GM03348 (cell line): ENCODE measurements at places on chromosomes 3 and 15.

DNA sequence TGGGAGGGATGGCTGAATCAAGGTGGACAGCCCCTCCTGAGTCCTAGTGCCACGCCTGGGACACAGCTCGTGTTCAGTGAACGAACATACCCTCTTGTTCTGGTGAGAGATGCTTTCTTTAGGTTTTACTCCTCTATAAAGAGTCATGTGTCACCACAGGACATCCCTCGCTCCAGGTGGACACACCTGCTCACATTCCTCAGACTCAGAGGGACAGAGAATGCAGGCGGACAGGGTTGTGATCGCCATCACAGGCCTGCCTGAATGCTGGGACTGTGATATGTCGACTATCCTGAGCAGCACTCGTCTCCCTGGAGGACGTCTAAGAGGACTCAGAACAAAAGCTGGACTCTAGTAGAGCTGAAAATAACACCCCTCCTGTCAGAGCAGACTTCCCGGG, 96.4 kb upstream of the SNRPA1 start:
- no peak for DNase-seq

DNA sequence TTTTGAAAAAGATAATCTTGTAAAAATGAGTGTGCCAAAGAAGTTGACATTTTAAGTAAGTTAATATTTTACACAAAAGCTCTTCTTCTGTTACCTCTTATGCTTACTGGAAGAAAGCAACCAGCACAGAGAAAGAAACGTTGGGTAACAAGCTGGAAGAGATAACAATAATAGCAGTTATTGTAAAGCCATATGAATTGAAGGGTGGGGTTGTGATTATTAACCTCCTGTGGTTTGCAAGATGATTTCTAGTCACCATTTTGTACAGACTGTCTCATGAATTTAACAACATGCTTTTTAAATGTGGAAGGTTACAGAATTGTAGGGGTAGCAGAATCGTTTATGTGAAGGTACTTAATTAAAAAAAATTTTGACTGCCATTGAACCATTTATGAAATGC, 9.2 kb downstream of the RAP2B start:
- no peak for DNase-seq

GRCh38 chr15:41161336-41161735, 45.3 kb upstream of the INO80 start:
- peak; percentile 42 for DNase-seq

DNA sequence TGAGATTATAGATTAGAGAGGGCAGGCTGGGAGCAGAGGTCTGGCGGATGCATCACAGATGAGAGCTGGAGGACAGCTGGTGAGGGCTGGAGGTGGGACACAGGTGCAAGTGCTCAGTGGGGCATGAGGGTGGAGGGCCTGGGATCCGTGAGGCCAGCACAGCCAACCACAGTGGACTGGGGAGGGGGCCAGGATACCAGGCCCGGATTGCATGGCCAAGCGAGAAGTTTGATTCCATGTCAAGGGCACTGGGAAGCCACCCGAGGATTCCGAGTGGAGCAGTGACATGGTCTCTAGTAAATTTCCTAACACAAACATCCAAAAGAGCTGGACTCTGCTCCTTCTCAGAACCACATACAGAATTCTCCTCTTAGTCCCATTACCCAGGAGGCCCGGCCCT, 44.0 kb upstream of the SLC41A3 start:
- DNase-seq = no peak

- DNase-seq = no peak
Measured at GRCh38 chr3:14285548-14285925, 106.9 kb downstream of the LSM3 start.

DNA sequence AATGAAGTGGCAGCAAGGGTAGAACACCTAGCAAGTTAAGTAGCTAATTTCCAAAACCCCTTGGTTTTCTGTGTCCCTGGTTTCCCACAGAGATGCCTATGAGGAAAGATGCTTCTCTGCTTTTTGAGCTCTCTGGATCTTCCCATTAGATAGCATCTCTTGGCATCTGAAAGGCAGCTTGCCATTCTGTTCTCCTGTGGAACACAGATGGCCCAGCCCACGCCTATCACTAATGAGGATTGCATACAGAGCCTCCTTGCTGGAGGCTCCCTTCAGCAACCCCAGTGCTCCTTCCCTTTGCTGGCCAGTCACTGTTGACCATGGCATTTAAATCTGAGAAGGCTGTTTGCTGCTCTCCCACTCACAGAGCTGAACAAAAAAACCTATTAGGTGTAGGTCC, 34.4 kb upstream of the ETV5 start:
- DNase-seq = no peak

- peak; percentile 79 for DNase-seq
Measured at GRCh38 chr3:46378426-46378942, 7.7 kb downstream of the CCR5 start.

DNA sequence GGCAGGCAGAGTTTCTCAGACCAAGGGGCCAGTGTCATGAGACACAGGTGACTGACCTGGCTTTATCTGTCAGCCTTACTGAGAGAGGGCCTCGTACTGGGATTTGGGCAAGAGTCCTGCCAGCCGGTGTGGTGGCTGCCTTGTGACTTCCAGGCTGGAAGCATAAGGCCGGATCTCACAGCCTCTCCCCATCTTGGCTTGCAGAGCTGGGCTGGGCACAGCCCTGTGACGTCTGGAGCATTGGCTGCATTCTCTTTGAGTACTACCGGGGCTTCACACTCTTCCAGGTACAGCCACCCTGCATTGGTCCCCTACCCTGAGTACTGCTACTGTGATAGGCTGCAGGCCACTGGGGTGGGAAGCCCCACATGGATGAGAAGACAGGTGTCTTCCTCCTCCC, 12.1 kb downstream of the CLK3 start:
- no peak for DNase-seq

- no peak for DNase-seq
Measured at GRCh38 chr3:15887261-15887660, 89.5 kb upstream of the ANKRD28 start.

- DNase-seq = peak; percentile 47
Measured at GRCh38 chr3:50156549-50157493, 1.7 kb downstream of the SEMA3F start.

DNA sequence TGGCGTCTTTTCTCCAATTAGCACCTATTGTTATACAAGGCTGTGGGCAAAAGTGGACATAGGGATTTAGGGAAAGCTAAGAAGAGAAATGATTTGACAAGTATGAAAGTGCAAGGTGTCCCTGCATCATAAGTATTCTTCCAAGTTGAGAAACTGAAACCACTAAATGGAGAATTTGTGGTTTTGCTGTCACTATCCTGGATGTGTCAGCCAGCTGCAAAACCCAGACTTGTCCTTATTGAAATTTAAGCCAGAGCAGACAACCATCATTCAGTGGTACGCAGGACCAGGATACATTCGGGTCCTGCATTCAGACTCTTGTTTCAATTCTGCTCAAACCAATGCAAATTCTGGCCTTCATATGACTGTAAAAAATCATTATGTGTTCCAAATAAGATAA, 384.8 kb upstream of the TGFBR2 start:
- DNase-seq = no peak

DNA sequence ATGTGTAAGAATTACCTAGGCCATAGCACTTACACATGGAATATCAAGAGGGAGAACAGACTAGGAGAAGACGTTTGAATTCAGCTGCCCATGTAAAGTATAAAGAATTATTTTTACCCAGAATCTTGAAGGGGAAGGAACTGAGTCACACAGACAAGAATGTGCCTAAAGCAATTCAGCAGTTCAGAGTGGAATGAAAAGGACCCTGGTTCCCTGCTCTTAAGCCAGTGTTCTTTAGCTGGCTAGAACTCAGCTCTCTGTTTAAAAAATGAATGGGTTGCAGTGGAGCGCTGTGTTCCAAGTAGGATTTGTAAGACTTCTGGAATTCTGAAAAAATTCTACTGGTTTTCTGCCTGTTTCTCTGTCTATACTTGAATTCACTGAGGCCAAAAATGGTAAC, 440.2 kb downstream of the LPP start:
- peak; percentile 70 for DNase-seq

GRCh38 chr15:25058080-25058785, 103.4 kb downstream of the SNRPN start:
- DNase-seq = no peak

DNA sequence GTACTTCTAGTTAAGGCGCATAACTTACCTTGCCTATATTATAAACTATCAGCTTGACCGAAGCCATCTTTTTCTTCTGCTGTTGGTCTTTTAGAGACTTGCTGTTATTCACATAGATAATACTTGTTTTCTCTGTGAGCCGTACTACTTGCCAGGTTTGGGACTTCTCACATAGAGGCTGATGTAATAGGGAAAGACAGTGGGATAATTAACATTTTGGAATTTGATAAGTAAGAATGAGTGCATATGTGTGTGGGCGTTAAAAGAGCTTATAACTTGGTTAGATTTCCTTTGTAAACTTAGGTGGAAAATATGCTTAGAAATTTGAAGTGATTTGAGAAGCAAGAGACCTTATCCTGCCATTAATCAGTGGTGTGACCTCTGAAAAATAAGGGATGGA, 47.8 kb downstream of the FNDC3B start:
- DNase-seq = no peak

DNA sequence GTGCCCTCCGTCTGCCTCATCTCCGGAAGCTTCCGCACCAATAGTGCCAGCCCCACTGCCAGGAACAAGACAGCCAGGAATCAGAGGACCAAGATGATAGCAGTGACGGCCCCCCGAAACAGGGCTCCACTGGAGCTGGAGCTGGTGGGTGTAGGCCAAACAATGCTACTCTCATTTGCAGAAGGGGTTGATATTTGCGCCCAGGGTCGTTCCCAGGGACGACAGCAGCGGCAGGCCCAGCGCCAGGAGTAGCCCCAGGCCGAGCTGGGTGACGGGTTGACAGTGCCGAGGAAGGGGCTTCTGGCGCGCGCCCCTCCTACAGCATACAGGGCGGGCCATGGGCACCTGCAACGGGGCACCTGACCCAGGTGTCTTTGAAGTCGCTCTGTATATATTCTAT, 301.4 kb downstream of the CNTN6 start:
- peak; percentile 2 for DNase-seq

DNA sequence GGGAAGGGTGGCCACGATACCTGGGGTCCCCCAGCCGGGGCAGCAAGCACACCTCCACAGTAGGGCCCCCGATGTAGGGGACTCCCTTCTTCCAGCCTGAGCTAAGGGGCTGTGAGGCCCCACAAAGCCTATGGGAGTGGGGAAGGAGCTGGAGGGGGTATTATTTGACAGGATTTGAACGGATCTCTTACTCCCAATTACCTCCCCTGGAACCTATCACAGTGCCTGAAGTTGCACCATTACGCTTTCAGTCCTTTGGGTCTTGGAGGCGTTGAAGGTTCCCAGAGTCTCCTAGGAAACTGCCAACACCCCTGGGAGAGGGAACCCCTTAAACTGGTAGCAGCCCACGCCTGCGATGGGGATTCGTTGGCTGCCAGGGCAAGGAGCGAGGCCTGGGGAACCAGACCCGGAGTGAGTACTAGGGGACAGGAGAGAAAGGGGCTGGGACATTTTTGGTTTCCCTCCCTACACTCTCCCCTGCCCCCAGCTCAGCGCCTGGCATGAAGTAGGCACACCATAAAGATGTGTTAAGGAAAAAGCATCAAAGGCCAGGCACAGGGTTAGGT, 409 bp upstream of the LHFPL4 start:
- no peak for DNase-seq

GRCh38 chr3:184240384-184241140, 8.2 kb downstream of the ALG3 start:
- DNase-seq = peak; percentile 45

- DNase-seq = no peak
Measured at GRCh38 chr3:14280326-14280725, 101.7 kb downstream of the LSM3 start.

DNA sequence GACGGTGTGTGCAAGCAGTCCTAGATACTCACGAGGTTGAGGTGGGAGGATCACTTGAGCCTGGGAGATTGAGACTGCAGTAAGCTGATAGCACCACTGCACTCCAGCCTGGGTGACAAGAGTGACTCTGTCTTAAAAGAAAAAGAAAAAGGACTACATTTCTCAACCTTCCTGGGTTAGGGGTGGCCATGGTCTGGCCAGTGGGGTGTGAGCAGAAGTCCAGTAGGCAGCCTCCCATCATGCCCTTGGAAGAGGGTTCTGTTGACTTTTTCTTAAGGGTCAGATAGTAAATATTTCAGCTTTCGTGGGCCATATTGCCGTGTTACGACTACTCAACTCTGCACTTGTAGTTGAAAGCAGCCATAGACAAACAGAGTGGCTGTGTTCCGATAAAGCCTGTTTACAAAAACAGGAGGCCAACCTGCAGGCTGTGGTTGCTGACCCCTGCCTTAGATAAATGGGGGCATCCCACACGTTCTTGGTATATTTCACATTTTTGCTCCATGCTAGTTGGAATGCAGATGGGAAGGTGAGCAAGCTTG, 31.0 kb upstream of the PDE8A start:
- no peak for DNase-seq

GRCh38 chr3:28850186-28850585, 430.7 kb upstream of the RBMS3 start:
- peak; percentile 8 for DNase-seq

- no peak for DNase-seq
Measured at GRCh38 chr3:97692831-97693230, 71.7 kb upstream of the ARL6 start.

GRCh38 chr15:98597666-98598065, 50.7 kb upstream of the IGF1R start:
- no peak for DNase-seq

DNA sequence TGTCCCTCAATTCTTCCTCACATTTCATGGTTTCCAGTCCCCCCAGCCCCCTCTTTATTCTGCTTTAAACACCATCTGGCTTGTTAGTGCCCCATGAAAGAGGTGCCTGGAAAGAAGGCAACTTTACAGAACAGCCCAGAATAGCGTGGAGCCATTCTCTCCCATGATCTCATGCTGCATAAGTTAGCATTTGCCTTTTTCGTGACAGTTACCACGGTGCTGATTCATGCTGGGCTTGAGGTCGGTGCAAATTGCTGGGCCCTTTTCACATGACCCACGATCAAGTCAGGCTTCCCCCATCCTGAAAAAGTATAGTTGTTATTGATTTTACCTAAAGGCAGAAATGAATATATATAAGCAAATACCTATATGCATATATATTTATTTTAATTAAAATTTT, 29.6 kb downstream of the SQOR start:
- DNase-seq = peak; percentile 32

DNA sequence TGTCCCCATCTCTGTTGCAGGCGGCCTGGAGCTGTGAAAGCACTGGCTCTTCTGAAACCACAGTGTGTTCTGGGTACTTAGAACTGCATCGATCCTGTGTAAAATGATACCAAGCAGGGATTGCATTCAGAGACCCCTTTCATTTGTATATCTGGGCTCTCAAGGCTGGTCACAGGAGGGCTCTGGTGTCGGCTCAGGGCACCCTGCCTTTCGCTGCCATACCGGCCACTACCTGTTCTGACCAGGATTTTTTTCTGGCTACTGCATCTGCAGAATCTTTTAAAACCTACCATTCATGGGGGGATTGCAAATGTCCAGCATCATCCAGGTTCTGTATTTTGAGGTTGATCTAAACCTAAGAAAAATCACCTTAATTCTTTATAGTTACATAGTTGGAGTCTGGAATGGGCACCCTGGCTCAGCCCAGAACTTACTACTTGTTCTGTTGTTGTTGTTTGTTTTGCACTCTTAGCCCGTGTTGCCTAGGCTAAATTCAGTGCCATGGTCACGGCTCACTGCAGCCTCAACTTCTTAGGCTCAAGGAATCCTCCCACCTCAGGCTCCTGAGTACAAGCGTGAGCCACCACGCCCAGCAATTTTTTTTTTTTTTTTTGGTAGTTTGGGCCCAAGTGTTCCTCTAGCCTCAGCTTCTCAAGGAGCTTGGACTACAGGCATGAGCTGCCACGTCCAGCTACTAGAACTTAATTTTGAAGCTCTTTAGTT, 52.7 kb downstream of the TRIM71 start:
- DNase-seq = no peak
